ENCODE measurements at places on chromosomes 1 and 21.

GRCh38 chr1:206551986-206552326 is 44.6 kb downstream of the RASSF5 start:
- peak; percentile 71 for DNase-seq

- no peak for DNase-seq
Observed at GRCh38 chr1:229538945-229539344, 19.6 kb downstream of the ABCB10 start.

DNA sequence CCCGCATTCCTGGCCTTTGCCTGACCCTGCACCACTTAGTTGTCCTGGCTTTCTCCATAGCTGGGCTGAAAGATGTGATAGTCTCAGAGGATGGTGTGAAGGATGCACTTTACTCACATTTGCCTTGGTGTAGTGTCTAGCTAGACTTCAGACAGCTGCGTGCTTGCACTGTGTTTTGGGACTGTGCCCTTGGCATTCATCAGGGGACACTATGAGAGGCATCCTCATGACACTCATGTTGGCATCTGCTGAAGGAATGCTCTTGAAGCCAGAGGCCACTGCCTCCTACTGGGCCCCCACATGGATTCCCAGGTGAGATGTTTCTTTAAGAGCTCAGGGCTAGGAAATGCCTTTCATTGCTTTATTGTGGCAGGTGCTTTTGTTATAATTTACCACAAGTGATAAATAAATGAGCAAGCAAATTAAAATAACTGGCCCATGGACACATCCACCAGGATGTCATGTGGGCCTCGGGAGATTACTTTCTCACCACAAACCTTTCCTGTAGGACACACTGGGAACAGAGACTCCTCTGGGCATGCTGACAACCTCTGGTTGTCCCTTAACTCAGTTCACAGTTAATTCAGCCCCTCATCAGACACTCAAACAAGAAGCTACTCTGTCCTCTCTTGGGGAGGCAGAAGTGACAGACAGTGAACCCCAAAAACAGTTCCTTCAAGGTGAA is 99.4 kb upstream of the SPATA6 start:
- no peak for DNase-seq

- no peak for DNase-seq
Observed at GRCh38 chr1:25432749-25433388, 2.2 kb downstream of the MACO1 start.

DNA sequence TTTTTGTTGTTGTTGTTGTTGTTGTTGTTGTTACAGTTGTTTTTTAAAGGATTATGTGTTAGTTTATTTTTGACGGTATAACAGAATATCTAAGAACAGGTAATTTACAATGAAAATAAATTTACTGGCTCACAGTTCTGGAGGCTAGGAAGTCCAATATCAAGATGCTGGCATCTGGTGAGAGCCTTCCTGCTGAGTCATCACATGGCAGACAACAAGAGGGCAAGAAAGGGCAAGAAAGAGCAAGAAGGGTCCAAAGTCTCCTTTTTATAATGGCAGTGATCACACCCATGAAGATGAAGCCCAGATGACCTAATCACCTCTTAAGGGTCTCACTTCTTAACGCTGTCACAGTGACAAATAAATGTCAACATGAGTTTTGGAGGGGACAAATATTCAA is 142.1 kb downstream of the NEGR1 start:
- no peak for DNase-seq

DNA sequence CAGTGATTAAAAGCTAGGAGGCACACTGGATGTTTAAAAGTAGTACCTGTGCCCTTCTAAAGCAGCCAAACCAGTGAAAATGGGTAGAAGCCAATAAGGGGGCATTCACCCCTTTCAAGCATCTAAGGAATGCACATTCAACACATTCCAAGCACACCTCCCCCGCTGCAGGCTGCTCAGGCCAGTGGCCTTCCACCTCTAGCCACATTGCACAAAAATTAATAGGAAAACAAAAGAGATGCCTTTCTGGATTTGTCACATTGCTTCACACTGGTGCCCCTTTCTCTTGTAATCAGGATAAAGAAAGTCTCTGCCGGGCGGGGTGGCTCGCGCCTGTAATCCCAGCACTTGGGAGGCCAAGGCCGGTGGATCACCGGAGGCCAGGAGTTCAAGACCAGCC is 834.0 kb downstream of the USP25 start:
- no peak for DNase-seq

- DNase-seq = no peak
Observed at GRCh38 chr1:19480282-19480681, 5.1 kb downstream of the CAPZB start.

DNA sequence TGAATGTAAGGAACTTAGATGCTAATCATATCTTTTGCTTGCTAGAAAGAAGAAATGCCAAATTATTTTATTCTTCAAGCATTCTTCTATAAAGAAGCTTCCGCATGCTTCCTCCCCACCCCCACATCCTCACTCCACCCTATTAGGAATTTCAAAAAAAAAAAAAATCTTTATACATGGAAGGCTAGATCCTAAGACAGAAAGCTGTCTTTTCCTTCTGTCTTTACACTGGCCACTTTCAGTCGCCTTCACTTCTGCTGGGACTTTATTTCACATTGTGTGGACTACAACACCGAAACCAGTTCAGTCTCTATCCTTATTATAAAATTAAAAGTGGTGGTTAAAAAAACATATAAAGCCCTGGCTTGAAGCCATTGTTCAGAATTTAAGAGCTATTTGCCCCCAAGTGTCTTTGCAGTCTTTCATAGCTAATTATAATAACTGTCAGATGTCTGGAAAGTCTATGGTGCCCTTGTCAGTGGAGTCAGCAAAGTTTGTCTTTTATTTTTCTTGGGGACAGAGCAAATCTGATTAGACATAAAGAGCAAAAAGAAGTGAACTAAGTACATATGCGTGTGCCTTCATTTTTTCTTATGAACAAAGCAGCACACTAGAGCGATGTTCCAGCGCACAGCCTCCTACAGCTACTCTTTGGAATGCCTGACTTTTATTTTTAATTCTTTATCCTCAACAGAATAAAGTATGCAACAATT is 297.7 kb downstream of the PTPRC start:
- DNase-seq = no peak

DNA sequence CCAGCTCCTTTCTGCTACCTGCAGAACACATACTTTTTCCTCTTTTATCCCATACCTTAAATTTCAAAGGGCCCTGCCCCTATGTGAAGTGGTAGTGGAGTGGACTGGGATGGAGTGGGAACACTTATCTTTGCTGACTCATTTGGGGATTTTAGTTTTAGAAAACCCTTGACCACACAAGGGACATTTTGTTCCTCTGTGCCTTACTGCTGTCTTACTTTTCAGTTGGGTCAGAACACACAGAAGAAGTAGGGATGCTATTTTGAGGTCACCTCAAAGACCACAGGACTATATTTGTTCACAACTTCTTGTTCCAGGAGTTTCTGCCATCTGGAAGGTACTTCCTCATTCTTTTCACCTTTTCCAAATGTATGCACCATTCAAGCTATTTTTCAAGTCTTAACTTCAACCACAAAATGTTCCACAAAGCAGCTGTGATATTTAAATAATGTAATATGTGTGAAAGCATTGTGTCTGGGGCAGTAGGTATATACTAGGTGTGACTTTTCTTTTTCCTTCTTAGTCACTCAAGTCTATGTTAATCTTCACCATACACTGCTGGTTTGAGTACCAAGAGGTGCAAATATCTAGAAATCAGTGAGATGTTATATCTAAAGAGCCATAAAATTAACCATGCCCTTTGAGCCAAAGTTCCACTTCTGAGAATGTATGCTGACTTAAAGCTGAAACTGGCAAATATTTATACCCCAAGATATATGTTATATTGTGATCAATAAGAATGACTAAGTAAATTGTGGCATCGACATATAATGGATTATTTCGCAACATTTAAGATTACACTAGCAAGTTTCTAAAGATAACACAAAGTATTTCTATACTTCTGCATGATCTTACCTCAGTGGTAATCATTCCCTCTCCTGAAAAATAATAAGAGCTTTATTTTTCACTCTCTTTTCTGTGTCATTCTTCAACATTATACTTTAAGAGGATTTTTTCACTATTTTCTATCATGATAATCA is 308.5 kb downstream of the MRPL39 start:
- DNase-seq = no peak

DNA sequence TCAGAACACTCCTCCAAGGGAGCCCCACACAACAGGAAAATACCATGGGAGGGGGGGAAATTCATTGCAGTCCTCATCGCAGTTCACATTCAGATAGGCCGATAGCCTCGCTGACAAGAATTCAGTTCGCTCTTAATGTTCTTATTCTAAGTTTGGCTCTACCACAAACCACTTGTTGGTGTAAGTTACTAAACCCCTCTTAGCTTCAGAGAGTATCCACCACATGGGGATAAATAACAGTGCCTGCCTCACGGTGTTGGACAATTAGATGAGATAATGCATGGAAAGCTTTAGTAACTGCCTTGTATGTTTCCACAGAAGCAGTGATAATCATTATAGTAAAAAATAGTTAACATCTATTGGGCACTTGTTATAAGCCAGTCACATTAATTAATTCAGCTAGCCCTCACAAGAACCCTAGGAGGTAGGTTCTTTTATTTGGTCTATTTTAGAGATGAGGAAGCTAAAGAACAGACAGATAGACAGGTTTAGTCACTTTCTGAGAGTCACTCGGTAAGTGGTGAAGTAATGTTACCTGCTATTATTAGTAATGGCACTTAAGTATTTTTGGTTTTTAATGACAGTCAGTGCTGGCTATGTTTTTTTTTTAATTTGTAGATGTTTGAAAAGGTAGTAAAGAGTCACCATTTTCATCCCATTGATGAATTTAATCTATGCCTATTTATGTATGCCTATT is 10.1 kb downstream of the VAV3 start:
- no peak for DNase-seq

DNA sequence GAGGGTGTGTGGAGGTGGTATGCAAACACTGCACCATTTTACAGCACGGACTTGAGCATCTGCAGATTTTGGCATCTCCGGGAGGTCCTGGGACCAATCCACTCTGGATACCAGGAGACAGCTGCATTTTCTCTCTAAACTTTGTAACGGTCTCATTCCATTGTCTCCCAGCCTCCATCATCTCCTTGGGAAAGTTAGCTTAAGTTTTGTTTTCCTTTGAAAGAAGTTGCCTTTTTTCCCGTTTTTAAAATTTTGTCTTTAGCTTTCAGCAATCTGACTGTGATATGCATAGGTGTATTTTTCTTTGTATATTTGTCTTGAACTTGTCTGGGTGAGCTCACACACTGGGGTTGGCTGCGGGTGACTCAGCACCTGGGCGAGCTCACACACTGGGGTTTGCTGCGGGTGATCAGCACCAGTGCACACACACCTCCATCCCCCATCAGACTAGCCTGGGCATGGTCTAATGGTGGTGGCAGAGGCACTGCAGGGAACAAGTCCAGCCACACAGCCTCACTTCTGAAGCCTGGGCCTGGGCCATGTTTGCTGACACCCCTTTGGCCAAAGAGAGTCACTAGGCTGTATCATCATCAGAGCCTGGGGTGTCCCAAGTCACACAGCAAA is 32.1 kb upstream of the COL18A1 start:
- no peak for DNase-seq

DNA sequence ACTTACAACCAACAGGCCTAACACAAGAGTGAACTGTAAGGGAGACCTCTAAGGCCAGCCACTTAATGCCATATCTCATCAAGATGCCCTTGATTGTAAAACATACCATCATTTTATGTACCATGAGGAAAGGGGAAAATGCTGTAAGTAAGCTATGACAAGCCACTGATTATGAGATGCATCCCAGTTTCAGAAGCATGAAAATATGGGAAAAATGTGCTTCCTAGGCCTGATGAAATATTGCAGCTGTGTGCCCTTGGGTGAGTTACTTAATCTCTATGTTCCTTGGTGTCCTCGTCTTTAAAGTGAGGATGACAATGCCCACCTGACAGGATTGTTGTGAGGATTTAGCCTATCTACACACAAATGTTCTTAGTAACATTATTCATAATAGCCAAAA is 28.9 kb downstream of the H3-3A start:
- DNase-seq = no peak

DNA sequence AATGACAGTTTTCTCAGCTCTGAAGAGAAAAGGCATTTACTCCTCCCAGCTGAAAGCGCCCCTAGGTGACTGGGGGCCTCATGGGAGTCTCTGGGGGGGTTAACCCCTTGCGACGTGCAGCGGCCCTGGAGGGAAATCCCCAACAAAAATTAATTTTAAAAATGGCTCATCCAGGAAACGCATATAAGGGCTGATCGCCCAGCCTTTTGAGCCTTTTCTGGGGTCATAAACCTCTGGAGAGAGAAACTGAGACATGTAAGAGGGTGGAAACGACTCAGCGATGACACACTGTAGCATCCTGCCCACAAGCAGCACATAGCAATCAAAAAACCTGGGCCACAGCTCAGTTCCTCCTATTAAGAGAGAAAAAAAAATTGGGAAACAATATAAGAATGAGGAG is 20.4 kb upstream of the HPDL start:
- DNase-seq = peak; percentile 38

DNA sequence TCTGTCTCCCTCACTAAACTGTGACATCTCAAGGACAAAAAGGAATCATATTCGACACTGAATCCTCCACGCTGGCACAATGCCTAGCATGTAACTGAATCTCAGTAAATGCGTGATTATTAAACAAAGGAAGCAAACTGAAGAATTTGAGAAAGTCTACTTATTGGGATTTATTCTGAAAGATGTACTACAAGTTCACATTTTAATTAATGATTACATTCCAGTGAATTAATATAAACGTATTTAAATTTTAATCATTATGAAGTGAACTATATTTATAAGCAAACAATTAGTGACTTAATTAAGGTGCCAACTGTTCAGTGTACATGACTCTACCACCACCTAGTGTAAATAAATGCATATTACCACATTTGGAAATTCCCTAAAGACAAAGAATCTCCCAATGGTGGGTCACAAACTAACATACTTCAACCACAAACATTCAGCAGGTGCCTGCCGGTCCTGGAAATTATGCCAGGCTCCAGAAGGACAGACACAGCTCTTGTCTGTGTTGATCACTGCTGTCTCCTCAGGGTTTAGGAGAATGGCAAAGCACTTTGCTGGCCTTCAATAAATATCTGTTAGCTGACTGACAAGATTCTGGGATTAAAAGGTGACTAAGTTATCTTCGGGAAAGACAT is 56.3 kb downstream of the SMYD3 start:
- DNase-seq = no peak

- DNase-seq = no peak
Observed at GRCh38 chr21:31151156-31152045, 113.1 kb upstream of the KRTAP19-8 start.

- no peak for DNase-seq
Observed at GRCh38 chr1:234486858-234487840, 8.2 kb upstream of the TARBP1 start.

GRCh38 chr1:211828584-211829342 is 1.8 kb downstream of the LPGAT1 start:
- DNase-seq = no peak

- DNase-seq = no peak
Observed at GRCh38 chr1:44645476-44646244, 28.6 kb downstream of the TMEM53 start.

DNA sequence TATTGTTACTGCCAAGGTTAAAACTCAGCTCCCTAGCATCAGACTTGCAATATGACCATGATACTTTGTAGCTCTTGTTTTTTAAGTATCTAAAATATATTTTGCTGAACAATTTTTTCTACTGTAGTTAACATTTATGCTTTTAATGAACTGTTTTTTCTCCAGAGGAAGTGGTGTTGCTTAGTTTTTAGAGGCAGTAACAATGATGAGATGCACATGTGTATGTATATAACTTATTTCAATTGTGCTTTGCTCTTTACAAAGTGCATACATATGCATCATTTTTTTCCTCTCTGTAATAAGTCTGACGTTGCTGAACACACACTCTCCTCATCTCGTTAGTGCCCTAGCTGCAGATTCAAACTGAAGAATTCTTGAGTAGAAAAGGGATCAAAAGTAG is 418.8 kb downstream of the ZP4 start:
- no peak for DNase-seq

GRCh38 chr1:158830904-158831507 is at the start of gene MNDA:
MNDA (plus strand) TSS chr1:158831351; CDS start chr1:158842154, 10,803 bp downstream.
- DNase-seq = no peak

Data from stimulated activated CD4-positive, alpha-beta T cell treated with anti-CD3 and anti-CD28 coated beads, Interleukin-2, amount 100 ng/mL, for 24 hours (primary cell).